ENCODE measurements at places on chromosomes 3 and 15.

- peak; percentile 48 for DNase-seq
Measured at GRCh38 chr3:151305060-151305774, 11.4 kb downstream of the GPR87 start.

GRCh38 chr3:38617137-38617536 lies 32.4 kb downstream of the SCN5A start:
- DNase-seq = no peak

DNA sequence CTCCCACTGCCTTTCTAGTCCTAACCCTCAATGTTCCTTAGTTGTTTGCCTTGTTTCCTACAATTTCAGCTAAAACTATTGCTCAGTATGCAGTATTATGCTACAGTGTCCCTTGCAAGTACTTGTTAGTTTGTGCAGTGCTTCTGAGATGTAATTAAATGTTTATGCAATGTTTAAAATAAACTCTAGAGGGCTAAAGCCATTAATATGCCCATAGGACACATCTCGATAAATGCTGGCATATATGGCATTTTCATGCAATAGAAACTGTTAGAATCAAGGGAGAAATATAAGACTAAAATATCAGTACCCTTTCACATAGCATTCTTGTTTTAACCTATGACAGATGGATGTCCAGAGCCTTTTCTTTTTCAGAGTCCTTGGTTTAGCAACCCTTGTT lies 59.8 kb upstream of the ACKR4 start:
- no peak for DNase-seq

DNA sequence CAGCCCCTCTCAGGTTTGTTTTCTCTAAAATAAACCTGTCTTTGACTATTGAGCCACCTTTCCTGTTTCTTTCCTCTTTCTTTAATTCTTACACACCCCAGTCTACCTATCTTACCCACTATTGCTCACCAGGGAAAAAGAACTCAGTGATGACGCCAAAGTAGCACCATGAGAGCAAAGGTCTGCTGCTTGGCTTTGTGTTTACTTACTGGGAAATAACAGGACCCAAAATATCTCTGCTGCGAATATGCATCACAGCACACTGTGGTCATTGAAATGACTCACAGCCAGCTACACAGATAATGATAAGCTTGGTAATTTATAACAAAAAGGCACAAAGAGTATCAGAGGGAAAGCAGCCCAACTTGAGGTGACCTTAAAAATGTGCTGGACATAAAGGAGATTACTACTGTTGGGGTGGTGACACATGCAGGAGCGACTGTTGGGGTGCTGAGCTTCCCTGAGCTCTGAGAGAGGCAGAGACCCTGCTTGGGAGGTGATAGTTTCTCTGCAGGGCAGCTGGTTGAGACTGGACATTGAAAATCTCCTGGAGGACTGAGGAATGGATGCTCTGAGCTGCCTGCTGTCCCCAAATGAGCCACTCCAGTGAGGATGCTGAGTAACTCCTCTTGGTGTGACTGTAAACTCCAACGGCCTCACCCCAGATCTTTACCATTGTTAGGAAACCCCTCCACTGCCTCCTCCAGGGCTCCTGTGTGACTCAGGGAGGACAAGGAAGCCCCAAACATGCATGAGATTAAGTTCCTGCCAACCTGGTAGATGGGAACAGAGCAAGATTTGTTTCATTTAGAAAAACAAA lies 14.5 kb downstream of the EFCAB12 start:
- DNase-seq = no peak

GRCh38 chr3:133477487-133477886 lies 77.6 kb downstream of the BFSP2 start:
- no peak for DNase-seq

DNA sequence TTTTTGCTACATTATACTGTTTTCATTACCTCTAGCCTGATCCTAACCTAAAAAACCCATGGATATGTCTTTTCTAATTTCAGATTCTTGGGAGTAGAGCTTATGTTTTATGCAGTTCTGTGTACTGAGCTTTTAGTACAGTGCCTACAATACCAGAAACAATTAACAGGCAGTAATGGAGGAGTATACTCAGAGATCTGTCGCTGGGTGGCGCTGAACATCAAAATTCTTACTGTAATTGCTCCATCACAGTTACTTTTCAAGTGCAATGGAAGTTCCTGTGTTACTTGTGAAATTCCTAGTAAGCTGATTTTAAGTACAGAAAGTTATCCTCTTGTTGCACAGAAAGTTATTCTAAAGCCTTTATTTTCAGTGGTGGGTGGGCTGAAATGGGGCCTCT lies 66.9 kb downstream of the RNF13 start:
- no peak for DNase-seq

All from CD4-positive, alpha-beta memory T cell (primary cell).